ENCODE measurements at places on chromosomes 2 and 18. TPM values are rescaled to one million over a fixed set of nuclear protein-coding genes. Genes with fewer than 3 reads are reported as not detected.
A peak's percentile ranks its signal among the peaks of the same experiment; 100 is the strongest.

- H3K4me3 ChIP-seq = peak overlapping the region; percentile 13
- no peak overlapping the region for H3K27ac ChIP-seq
- H3K27me3 ChIP-seq = no peaks in the 10 kb centered on the region
- H3K4me1 ChIP-seq = peaks cover 25% of the 10 kb centered on the region
These were observed 18.1 kb downstream of the CCDC141 start for GRCh38 chr2:179031731-179032408.

DNA sequence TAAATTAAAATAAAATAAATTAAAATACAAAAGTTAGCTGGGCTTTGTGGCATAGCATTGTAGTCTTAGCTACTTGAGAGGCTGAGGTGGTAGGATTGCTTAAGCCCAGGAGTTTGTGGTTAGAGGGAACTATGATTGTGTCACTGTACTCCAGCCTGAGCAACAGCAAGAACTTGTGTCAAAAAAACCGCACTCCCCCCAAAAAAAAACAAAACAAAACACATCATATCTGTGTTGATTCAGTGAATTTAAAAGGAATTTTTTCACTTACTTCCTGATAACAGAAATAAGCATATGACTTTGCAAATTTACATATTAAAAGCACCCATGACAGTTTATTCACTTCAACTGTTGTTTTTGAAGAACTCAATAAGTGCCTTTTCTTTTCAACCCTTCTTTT lies 68.1 kb upstream of the PELI1 start:
- DNase-seq = no peak
- H3K27ac ChIP-seq = no peak overlapping the region
- H3K4me1 ChIP-seq = no peaks in the 10 kb centered on the region
- H3K36me3 ChIP-seq = no peaks in the 10 kb centered on the region

- H3K4me1 ChIP-seq = no peaks in the 10 kb centered on the region
- H3K4me3 ChIP-seq = no peak overlapping the region
- no peaks in the 10 kb centered on the region for H3K27me3 ChIP-seq
These were observed 402.7 kb downstream of the SETBP1 start for GRCh38 chr18:45083226-45083855.

- H3K36me3 ChIP-seq = no peaks in the 10 kb centered on the region
- no peak overlapping the region for H3K27ac ChIP-seq
- H3K4me3 ChIP-seq = no peak overlapping the region
- H3K4me1 ChIP-seq = peaks cover 5% of the 10 kb centered on the region
- no peak for DNase-seq
- H3K27me3 ChIP-seq = no peaks in the 10 kb centered on the region
These were observed 107.6 kb downstream of the TMEM17 start for GRCh38 chr2:62398356-62398755.

- no peak overlapping the region for H3K4me3 ChIP-seq
- no peaks in the 10 kb centered on the region for H3K36me3 ChIP-seq
- no peak overlapping the region for H3K27ac ChIP-seq
- no peak for DNase-seq
- H3K4me1 ChIP-seq = no peaks in the 10 kb centered on the region
- H3K27me3 ChIP-seq = no peaks in the 10 kb centered on the region
These were observed 149.0 kb downstream of the MIB1 start for GRCh38 chr18:21889570-21889969.

DNA sequence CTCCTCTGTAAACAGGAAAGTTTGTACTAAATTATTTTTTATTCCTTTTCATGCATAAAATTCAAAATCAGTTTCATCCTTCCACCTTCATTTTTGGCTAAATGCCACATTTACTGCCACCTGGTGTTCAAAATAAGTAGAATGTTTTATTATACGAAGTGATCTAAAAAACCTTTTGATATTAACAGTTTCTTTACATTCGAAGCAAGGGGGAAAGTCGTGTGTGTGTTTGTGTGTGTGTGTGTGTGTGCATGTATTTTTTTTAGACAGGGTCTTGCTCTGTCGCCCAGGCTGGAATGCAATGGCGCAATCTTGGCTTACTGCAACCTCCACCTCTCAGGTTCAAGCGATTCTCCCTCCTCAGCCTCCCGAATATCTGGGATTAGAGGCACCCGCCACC lies 9.0 kb upstream of the SCN9A start:
- no peaks in the 10 kb centered on the region for H3K36me3 ChIP-seq
- no peaks in the 10 kb centered on the region for H3K27me3 ChIP-seq
- no peak for DNase-seq
- H3K27ac ChIP-seq = no peak overlapping the region

- no peak overlapping the region for H3K4me3 ChIP-seq
- H3K36me3 ChIP-seq = no peaks in the 10 kb centered on the region
- no peak overlapping the region for H3K27ac ChIP-seq
These were observed 6.7 kb upstream of the UGT1A5 start for GRCh38 chr2:233705911-233706506.

- peak overlapping the region; percentile 33 for H3K27ac ChIP-seq
- DNase-seq = peak; percentile 29
- peaks cover 16% of the 10 kb centered on the region for H3K4me1 ChIP-seq
These were observed 152.7 kb upstream of the PTPRM start for GRCh38 chr18:7414459-7414858.

DNA sequence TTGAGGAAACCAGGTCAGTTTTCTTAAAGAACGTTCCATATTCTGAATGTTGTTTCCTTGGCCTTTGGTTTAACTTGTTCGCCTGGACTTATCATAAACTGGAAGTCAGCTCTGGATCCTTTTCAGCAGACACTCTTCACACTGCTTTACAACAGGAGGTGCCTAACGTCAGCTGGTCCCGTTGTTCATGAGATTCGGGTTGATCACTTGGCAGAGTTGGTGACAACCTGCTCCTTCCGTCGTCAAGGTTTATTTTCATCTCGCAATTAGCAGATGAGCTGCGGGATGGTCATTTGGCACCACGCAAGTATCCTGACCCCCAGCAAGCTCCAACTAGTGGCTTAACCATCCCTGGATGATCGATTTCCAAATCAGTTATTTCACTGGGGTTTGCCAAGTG lies 23.0 kb upstream of the BIN1 start:
- no peaks in the 10 kb centered on the region for H3K4me1 ChIP-seq
- H3K4me3 ChIP-seq = no peak overlapping the region
- no peak overlapping the region for H3K27ac ChIP-seq
- no peak for DNase-seq

- peaks cover 24% of the 10 kb centered on the region for H3K4me1 ChIP-seq
- no peak overlapping the region for H3K27ac ChIP-seq
- no peak for DNase-seq
- H3K4me3 ChIP-seq = no peak overlapping the region
These were observed 198.2 kb downstream of the PRKCE start for GRCh38 chr2:45849491-45850283.

GRCh38 chr2:151947813-151948165 lies 119.6 kb upstream of the ARL5A start:
- H3K36me3 ChIP-seq = no peaks in the 10 kb centered on the region
- H3K4me3 ChIP-seq = peak overlapping the region; percentile 29
- no peaks in the 10 kb centered on the region for H3K4me1 ChIP-seq
- no peaks in the 10 kb centered on the region for H3K27me3 ChIP-seq
- H3K27ac ChIP-seq = no peak overlapping the region
- no peak for DNase-seq

DNA sequence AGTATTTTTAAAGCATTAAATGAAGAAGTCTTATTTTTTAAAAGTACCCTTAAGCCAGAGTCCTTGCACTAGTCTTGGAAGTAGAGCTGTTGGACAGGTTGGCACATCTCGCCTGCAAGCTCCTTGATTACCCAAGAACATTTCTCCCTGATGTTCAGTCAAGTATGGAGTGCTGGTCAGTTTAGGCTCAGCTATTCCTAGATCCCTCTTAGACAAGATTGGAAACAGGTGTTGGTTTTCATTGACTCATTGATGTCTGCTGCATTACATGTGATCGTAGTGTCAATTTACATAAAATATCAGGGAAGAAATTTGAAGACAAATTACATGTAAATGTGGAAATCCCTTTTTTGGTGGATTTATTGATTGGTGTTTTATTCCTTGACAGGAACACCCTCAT lies 170.4 kb downstream of the ZNF407 start:
- no peaks in the 10 kb centered on the region for H3K27me3 ChIP-seq
- H3K27ac ChIP-seq = no peak overlapping the region
- no peaks in the 10 kb centered on the region for H3K4me1 ChIP-seq
- no peak for DNase-seq
- H3K4me3 ChIP-seq = no peak overlapping the region

DNA sequence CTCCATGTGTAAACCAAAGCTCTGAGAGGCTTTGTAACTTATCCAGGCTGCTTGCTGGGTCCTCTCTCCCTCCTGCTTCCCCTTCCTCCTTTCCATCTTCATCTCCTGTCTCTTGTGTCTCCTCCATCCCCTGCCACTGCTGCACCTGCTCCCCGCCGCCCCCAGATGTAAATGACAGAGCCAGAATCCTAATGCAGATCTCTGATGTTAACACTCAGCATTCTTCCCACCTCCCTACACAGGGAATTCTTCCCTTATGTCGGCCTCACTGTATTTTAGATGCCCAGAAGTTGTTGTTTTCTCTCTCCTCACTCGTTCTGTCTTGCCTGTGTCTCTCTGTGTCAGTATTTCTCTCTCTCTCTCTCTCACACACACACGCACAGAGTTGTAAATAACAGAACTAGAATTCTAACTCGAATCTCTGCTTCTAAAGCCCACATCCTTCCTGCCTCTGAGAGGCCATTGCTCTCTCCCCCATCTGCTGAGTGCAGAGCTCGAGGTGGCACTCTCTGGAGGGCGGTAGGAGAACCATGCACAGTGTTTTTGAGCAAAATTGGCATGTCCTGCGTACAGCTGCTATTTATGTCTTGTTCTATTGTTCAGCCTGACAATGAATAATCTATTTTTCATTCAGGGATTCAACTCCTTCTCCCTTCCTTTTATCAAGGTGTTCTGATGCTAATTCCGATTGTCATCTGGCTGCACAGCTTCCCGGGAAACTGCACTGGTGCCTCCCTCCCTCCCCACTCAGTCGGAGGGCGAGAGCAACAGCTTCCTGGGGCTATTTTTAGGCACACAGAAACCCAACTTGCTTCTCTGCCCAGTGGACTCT lies 219.9 kb downstream of the SH3RF3 start:
- H3K27ac ChIP-seq = peak overlapping the region; percentile 57
- H3K4me1 ChIP-seq = peaks cover 20% of the 10 kb centered on the region
- no peaks in the 10 kb centered on the region for H3K27me3 ChIP-seq
- DNase-seq = no peak
- H3K4me3 ChIP-seq = no peak overlapping the region

DNA sequence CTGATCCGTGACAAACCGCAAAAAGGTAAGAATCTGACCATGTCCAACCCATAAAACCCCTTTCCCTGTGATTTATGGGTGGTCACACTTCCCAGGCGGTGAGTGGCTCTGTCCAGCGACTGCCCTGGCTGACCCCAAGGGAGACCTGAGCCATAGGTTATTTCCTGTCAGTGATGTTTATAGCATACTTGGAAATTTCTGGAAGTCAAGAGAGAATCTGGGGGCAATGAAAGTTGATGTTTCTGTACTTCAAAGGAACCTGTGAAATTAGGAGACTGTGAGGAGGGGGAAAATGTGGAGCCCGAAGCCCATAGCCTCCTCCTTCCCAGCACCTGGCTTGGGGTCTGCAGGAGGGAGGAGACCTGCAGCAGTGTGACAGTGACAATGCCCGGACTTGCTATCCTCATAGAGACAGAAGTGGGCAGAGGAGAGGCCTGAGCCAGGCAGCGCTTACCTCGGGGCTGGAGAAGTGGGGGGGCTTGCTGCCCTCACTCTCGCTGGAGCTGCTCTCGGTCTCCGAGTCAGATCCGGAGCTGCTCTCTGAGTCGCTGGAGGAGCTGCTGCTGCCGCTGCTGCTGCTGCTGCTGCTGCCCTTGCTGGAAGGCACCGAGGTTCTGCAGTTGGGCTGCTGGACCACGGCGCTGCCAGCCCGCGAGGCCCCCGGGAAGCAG lies 111.3 kb upstream of the REV1 start:
- H3K27ac ChIP-seq = no peak overlapping the region
- no peak overlapping the region for H3K4me3 ChIP-seq
- no peaks in the 10 kb centered on the region for H3K36me3 ChIP-seq
- no peak for DNase-seq
- H3K4me1 ChIP-seq = no peaks in the 10 kb centered on the region
- no peaks in the 10 kb centered on the region for H3K27me3 ChIP-seq

GRCh38 chr2:226802573-226802972 lies 3.0 kb upstream of the IRS1 start:
- no peaks in the 10 kb centered on the region for H3K36me3 ChIP-seq
- DNase-seq = no peak
- no peak overlapping the region for H3K27ac ChIP-seq
- no peaks in the 10 kb centered on the region for H3K27me3 ChIP-seq

DNA sequence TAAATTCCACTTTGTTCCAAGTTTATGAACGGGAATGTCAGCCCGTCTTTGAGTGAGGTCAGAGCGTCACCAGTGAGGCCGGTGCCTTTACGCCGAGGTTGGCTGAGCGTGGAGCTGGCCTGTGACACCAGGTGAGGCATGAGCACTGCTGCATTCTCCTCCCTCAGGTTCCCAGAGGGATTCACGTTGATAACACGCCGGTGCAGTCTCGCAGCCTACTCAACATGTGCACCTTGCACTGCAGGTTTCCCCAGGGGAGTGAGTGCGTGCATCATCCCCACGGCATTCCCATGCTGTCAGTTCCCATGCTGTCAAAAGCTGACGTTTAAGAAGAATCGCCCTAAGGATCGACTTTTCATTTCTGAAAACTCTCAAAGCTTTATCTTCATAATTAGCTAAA lies 213.3 kb downstream of the LDLRAD4 start:
- no peaks in the 10 kb centered on the region for H3K36me3 ChIP-seq
- H3K4me3 ChIP-seq = no peak overlapping the region
- no peaks in the 10 kb centered on the region for H3K27me3 ChIP-seq
- peaks cover 35% of the 10 kb centered on the region for H3K4me1 ChIP-seq

GRCh38 chr2:26314243-26314642 lies 31.7 kb upstream of the SELENOI start:
- no peak overlapping the region for H3K4me3 ChIP-seq
- no peaks in the 10 kb centered on the region for H3K36me3 ChIP-seq
- DNase-seq = no peak
- no peaks in the 10 kb centered on the region for H3K27me3 ChIP-seq
- H3K4me1 ChIP-seq = no peaks in the 10 kb centered on the region

UGT1A5 gene
- total RNA-seq = not detected

EVA1A gene
- 2.1 TPM for total RNA-seq

SCN3A gene
- 2.7 TPM for total RNA-seq

GKN2 gene
- not detected for total RNA-seq

RIT2 gene
- not detected for total RNA-seq

IL18R1 gene
- 1.9 TPM for total RNA-seq

REG3G gene
- total RNA-seq = not detected

CTDSP1 gene
- 93.8 TPM for total RNA-seq

KIAA2012 gene
- total RNA-seq = not detected

RFTN2 gene
- 6.3 TPM for total RNA-seq

ZNF407 gene
- 11.5 TPM for total RNA-seq

FIGN gene
- 14.8 TPM for total RNA-seq

MTCL1 gene
- total RNA-seq = 16.7 TPM

CNGA3 gene
- total RNA-seq = 0.43 TPM

Measured in heart left ventricle (tissue), 16 donors.